ENCODE measurements at places on chromosomes 16 and 17.

DNA sequence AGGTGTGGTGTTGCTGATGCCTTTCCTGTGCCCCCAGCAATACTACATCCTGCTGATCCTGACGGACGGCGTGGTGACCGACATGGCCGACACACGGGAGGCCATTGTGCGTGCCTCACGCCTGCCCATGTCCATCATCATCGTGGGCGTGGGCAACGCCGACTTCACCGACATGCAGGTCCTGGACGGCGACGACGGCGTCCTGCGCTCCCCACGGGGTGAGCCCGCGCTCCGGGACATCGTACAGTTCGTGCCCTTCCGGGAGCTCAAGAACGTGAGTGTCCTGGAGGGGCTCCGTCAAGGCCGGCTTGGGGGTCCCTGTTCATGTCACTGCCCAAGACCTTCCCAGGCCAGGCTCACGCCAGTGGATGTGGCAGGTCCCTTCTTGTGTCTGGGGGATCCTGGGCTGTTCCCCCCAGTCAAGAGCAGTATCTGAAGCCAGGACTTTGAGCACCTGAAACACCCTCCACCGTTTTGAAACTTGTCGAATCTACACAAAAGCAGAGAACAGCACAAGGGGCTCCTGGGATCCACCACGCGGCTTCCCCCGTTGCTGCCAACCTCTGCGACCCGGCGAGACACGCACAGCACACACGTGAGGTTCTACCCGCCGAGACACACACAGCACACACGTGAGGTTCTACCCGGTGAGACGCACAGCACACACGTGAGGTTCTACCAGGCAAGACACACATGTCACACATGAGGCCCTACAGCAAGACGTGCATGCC is 17.9 kb upstream of the DPEP1 start:
- no peak for DNase-seq

DNA sequence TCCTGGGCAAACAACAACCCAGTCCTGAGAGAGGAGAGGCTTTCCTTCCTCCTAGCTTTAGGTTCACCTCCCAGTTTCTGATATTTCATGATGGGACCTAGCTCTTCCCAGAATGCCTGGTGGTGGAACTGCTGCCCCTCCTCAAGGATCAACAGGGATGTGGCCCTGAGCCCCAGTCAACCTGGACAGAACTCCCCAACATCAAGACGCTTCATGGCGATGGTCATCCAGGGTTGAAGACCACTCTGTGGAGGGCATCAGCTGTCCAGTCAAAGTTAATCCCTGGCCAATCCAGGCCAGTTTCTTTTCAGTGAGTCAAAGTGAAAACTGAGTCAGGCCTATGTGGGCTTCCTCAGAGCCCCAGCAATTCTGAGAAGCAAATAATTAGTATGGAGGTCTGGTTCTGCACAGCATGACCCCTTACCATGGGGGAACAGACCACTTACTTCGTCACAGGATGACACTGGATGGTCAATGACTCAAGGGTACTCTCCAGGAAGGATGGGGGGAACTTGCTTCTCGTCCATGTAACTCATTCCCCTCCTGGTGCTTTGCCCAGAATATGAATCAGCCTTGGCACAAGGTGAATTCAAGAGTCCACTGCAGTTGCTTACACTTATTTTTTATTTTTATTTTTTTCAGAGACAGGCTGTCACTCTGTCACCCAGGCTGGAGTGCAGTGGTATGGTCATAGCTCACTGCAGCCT is 14.7 kb upstream of the XYLT2 start:
- DNase-seq: no peak

GRCh38 chr16:15605839-15606517 is 37.0 kb downstream of the MARF1 start:
- no peak for DNase-seq

DNA sequence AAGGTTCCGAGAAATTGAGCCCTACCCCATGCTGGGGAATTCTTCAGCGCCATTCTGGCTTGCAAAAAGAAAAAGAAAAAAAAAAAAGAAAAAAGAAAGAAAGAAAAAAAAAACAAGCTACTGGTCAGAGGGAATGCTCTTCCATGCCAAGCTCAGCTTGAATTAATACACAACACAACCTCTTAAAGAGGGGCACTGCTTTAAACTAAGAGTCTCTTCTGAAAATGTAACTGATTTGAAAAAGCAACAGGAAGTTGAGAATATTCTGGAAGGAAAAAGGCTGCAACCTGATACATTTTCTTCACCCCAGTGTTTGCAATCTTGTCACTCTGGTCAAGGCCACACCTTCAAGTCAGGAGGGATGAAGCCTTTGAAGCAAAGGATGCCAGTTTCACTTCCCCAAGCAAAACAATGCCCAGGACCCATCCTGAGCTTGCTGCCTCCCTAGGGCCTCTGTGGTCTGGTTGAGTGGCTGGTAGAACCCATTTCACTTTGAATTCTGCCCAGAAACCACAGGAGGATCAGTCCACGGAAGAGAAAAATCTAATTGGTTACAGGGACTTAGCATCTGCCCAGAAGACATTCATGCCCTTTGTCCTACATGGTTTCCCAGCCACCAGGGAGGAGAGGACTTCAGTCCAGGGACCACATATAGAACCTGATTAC is 389.7 kb downstream of the SOX9 start:
- DNase-seq: no peak
